Naive thymus-derived CD4-positive, alpha-beta T cell (primary cell): ENCODE measurements at places on chromosomes 12 and 14. TPM values are rescaled to one million over a fixed set of nuclear protein-coding genes. Genes with fewer than 3 reads are reported as not detected.

DNA sequence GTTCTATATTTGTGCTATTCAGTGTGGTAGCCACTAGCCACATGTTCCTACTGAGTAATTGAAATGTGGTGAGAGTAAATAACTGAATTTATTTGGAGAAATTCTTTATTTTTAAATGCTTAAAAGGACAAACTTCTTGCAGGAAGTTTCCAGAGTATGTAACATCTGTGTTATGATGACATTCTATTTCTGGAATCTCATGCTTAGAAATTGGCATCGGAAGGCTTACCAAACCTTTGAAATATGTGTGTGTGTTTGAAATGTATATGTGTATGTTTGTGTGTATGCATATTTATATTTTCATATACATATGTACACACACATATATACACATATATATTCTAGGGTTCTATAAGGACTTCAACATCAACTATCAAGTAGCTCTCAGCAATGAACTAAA, 12.4 kb upstream of the WSCD2 start:
- DNase-seq, result no peak

KRT6A gene
- total RNA-seq, result not detected

GRCh38 chr12:53333289-53333688, 2.9 kb downstream of the SP7 start:
- DNase-seq, result no peak

ADAMTS20 gene
- not detected for total RNA-seq

MARCHF9 gene
- total RNA-seq, result 27.8 TPM in 2 replicates

MGP gene
- 0.61 TPM in 1 of 2 replicates, not detected in the other for total RNA-seq

DNA sequence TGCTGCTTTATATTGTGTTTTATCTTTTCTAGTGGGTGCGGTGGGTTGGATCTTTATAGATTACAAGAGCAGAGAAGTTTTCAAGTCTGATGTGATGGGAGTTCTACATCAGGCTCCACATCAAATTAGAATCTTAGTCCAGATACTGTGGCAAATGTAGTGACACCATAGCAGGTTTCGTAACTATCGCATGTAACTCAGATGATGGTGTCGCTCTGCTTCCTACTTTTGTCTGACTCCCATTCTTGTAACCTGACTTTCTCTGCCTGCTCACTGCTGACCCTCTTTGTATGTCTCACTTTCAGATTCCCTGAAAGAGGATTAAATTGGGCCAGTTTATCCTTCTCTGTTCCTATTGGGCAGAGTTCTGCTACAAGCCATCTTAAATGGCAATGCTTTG, 22.8 kb upstream of the FBXO34 start:
- no peak for DNase-seq

DNA sequence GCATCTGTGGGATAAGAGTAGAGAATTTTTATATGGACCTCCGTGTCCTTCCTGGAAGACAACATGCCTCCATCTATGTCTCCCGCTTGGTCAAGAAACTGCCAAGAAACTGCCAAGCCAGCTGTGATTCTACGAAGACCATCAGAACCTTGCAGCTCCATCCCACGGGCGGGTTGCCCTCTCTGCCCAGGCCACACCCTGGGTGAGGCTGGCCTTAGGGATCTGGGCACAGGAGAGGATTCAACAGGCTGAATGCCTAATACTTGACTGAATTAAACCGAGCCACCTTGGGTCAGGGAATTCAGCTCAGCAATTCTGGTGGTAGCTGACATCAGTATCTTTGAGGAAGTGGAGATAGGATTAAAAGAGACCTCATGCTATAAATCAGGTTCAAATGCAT, 37.8 kb upstream of the FOS start:
- DNase-seq, result no peak

DNA sequence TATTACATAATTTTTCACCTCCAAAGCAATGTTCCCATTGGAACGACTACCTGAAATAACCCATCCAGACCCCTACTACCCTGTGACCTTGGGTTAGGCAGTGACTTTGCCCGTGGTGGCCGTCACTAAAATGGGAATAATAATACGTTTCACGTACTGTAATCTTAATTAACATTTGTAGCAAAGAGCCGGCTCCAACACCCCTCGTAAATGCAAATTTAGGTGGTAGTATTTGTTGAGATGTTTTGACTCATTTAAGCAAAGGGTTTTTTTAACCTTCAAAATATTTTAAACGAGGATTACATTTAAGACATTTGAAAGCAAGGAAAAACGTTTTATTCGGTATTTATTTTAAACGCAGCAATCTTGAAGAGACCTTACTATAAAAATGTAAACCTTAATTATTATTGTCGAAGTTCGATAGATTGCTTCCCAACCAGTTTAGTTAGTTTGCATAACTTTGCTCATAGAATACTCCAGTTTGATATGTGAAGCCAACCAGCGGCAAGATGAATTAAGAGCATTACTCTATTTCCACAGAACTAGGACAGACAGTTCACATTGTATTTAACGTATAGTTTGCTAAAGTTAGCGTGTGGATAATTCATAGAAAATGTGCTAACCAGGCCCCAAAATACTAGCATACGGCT, 1.4 kb upstream of the ARID2 start:
- no peak for DNase-seq

NUMB gene
- total RNA-seq, result 49.4 TPM

- no peak for DNase-seq
Observed at GRCh38 chr12:77372494-77372893, 307.1 kb upstream of the E2F7 start.

DNA sequence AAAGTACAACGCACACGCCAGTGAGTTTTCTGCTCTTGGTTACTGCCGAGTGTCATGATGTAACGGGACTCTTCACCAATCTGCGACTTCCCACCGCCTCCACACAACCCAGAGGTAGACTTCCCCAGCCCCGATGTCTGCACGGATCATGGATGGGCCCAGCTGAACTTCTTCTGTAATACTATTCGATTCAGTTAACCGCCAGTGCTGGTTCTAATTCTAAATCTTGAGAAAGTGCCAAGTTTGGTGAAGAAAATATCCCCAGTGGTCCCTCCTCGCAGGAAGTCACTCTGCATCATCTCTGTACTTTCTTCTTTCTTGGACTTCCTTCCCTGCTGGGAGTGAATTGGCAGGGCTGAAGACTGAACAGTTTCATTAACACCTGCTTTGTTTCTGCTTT, 77.6 kb upstream of the SLC35F4 start:
- DNase-seq, result no peak

DNA sequence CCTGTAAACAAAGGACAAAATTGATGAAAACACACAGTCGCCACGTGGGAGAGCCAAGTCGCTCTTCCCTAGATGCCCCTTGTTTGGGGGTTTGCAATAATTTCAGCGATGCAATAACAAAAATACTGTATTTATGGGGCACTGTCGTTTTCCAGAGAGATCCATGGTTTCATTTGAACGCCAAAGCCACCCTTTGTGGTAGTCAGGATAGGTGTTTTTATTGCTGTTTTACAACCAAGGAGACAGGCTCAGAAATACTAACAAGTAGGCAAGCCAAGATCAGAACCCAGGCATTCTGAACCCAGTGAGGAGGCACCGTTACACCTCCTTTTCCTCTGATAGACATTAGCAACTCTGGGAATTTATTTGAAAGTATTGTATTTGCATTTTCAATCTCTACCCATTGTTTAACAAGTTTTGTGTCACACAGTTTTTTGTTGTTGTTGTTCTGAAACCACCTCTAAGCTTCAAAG, 831 bp upstream of the BTBD7 start:
- DNase-seq, result no peak

DNA sequence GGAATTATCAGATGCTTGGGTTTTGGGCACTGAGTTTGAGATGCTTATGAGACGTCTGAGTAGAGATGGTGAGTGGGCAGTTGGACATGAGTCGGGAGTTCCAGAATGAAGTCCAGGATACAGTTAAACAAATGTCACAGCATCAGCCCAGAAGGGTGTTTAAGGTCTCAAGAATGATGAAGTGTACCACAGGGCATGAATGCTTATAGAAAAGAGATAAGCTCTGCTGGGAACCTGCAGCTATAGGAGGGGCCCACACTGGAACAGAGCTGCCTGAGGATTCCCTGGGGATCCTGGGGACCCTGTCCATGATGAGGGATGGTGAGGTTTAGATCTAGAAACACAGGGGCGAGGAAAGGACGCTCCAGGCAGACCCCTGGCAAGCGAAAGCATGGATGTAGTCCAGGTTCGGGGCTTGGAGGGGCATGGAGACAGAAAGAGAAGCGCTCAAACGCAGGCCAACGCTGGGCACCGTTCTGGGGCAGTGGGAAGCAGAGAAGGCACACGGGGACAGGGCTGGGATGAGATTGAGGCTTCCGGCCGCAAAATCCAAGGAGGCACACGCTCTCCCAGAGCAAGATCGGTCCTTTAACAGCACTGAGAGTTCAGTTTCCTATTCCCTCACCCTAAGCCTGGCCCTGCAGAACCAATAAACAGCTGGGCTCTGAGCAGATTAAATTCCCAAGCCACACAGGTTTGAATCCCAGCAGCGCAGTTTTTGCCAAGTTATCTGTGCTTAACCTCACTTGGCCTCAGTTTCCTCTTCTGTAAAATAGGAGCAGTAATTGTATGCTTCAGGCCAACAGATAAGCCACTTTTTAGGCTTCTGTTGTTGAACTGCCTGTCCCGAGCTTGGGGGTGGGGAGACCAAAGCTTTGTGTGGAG, 52.9 kb downstream of the EID3 start:
- no peak for DNase-seq

GRCh38 chr14:105281371-105282097, 19.3 kb downstream of the BRF1 start:
- DNase-seq, result no peak

- no peak for DNase-seq
Observed at GRCh38 chr14:99736603-99737371, 52.7 kb downstream of the CYP46A1 start.

- DNase-seq, result no peak
Observed at GRCh38 chr12:116710370-116711150, 27.3 kb downstream of the SPRING1 start.

AICDA gene
- total RNA-seq, result not detected

GRCh38 chr14:58830121-58830520, 192.4 kb downstream of the DACT1 start:
- no peak for DNase-seq

- DNase-seq, result no peak
Observed at GRCh38 chr12:70190262-70191010, 52.8 kb upstream of the CNOT2 start.

SIRT4 gene
- 1.6 TPM for total RNA-seq

DNA sequence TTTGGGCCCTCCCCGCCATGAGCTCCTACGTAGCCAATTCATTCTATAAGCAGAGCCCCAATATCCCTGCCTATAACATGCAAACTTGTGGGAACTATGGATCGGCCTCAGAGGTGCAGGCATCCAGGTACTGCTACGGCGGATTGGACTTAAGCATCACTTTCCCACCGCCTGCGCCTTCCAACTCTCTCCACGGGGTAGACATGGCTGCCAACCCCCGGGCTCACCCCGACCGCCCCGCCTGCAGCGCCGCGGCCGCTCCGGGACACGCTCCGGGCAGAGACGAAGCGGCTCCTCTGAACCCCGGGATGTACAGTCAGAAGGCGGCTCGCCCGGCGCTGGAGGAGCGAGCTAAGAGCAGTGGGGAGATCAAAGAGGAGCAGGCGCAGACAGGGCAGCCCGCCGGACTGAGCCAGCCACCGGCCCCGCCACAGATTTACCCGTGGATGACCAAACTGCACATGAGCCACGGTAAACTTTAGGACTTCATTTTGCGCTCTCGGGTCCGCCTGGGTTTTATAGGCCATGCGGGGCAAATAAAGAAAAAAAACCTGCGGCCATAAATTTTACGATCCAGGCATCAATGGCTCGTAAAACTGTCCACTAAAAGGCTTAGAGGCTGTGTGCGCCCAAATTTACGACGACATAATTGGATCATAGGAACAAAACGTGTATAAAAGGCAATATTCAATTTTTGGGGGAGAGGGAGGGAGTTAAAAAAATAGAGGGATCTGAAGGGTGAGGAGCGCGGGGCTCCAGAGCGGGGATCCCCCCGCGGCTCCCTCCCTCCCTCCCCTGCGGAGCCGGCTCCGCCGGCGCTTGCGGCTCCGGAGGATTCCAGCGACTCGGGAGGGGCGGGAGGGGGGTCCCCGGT, 493 bp downstream of the HOXC5 start:
- DNase-seq, result no peak

GRCh38 chr14:59997449-59997848, 77.5 kb downstream of the LRRC9 start:
- no peak for DNase-seq

SOAT2 gene
- 0.69 TPM for total RNA-seq

DNA sequence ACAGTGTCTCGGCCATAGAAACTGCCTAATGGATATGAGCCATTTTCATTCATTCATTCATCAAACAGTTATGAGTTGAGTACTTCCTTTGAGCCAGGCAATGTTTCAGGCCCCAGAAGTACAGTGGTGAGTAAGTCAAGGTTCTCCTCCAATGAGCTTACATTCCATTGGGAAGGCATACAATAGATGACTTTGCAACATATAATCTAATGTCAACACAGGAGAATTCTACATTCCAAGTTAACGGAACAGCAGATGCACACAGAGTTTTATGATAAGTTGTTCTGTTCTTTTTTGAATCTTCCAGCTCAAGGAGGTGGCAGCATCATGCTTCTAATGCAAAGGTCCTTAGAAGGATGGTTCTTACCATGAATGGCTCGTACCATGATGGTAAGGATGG, 3.2 kb upstream of the RFC5 start:
- DNase-seq, result no peak

GRCh38 chr12:50948798-50949197, 3.5 kb upstream of the HIGD1C start:
- DNase-seq, result no peak

DNA sequence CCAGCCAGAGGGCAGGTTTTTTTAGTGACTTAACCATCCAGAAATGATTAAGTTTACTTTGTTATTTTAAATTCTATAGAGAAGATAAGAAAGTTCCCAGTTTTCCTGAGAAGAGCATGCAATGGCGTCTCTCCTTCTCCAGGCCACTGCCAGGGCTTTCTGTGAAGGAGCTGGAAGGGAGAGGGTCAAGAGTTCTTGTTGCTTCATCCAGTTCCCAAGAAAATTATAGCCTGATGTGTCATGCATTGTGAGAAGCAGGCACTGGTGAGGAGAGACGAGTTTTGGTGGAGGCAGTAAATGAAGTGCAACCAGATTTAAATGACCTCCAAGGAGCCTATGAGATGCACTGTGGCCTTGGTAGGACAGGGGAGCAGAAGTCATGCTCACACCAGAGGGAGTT, 14.2 kb downstream of the ELK3 start:
- no peak for DNase-seq

DNA sequence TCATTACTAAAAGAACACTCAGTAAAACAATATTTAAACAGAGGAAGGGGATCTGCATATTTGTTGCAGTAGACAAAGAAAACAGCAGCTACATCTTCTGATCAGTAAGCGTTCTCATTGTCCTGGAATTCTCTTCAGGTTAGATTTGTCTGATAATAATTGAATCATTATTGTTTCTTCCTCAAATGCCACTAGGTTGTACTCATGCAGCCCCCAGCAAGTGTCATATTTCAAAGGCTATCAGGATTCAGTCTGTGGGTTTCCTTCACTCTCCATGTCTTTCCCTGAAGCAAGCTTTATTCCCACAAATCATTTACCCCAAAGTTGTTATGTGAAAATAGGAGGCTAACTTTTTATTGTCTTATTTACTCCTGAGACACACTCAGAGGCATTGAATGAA, 14.7 kb downstream of the PIK3C2G start:
- DNase-seq, result no peak

- DNase-seq, result no peak
Observed at GRCh38 chr14:39576258-39576657, 144.0 kb upstream of the FBXO33 start.

- DNase-seq, result no peak
Observed at GRCh38 chr12:109517619-109518018, 40.2 kb downstream of the UBE3B start.

DEGS2 gene
- total RNA-seq, result 0.27 TPM in 1 of 2 replicates, not detected in the other
